ENCODE measurements at places on chromosomes 16 and 17.

- DNase-seq, result no peak
Measured at GRCh38 chr17:80898716-80899115, 92.9 kb upstream of the CHMP6 start.

DNA sequence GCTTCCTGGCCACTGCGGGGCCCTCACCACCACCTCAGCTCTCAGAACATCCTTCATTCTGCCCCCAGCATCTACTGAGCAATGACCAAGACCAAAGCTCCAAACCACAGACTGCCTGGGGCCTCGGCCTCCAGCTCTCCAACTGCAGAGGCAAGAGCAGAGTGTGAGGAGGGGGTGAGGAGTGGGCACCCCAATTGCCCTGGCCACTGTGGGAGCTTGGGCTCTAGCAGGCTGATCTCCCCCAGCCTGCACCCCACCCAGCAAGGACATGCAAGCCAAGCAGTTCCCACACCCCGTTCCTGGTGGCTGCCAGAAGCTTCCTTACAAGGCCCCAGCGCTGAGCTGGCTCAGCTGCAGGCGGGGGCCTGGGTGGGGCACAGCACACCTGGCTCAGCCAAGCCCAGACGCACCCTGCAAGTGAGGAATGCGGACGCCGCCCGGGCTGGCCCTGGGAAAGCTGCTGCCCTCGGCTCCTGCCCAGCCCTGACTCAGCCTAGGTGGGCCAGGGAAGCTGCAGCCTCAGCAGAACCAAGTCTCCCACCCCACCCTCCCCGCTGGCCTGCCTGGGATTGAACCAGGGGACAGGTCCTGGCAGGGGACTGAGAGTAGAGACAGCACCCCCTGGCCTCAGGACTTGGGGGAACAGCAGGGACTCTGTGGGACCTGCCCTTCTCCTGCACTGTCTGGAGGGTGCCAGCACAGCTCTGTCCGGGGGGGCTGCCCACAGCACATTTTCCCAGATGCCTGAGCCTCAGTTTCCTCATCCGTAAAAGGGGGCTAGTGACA, 29.7 kb upstream of the KRT17 start:
- no peak for DNase-seq

DNA sequence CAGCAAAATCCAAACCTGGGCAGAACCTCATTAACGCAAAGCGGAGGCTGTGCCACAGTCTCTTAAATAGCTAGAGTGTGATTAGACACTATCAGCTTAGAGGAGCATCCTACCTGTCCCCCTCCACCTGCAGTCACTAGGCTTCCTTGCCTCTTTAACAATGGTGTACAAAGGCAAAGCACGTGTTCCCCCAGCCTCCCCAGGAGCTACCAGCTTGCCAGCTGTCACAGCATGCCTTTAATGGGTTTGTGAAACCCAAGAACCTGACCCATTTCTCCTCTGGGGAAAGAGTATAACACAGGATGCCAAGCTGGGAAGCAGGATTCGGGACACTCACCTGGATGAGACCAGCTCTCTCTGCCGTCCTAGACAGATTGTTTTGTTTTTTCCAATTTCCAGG, 37.2 kb upstream of the TBX2 start:
- DNase-seq, result no peak

GRCh38 chr17:60356940-60357339, 35.0 kb downstream of the USP32 start:
- no peak for DNase-seq

- peak; percentile 50 for DNase-seq
Measured at GRCh38 chr16:78235168-78235800, 135.8 kb downstream of the WWOX start.

DNA sequence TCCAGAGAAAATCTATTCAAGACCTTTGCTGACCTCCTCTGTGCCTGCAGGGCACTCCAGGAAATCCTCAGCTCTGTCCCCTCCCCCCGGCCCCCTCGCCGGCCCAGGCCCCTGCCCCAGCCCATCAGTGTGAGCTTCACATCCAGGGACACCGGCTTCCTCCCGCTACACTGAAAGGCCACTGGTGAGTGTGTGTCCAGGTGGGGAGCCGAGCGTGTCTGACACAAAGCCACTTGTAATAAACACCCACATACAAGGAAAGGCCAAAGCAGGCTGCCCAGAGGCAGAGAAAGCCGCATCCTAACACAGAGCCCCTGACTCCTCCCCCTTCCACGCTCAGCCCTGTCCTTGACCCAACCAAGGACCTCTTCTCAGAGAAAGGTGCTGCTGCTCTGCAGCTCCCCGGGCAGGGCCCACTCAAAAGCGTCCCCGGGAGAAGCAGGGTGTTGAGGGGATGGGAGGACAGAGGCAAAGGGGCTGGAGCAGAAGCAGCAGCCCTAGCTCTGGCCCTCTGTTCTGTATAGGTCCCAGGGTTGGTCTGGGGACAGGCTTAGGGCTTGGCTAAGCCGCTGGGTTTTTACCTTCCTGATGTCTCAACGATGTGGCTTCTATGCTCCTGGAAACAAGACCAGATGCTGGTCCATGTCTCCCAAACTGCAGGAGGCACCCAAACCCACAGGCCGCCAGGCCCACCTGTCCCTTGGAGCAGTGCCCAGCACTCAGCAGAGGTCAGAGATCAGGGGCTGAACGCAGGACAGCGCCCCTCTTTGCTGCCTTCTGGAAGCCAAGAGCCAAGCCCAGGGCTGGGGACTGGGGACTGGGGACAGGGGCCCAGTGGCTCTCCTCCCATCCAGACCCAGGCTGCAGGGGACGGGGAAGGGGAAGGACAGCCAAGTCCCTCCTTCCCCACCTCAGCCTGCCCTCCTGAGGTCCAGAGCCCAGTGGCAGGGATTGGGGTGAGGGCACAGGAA, 15.3 kb downstream of the MNT start:
- DNase-seq, result no peak
